Stimulated activated CD4-positive, alpha-beta T cell treated with anti-CD3 and anti-CD28 coated beads, Interleukin-15, amount 100 ng/mL, for 1 hour (primary cell): ENCODE measurements at places on chromosomes 3 and 15.

- DNase-seq, result no peak
Observed at GRCh38 chr3:37985637-37986320, 4.8 kb upstream of the VILL start.

- no peak for DNase-seq
Observed at GRCh38 chr3:37999836-38000235, 9.2 kb downstream of the VILL start.

DNA sequence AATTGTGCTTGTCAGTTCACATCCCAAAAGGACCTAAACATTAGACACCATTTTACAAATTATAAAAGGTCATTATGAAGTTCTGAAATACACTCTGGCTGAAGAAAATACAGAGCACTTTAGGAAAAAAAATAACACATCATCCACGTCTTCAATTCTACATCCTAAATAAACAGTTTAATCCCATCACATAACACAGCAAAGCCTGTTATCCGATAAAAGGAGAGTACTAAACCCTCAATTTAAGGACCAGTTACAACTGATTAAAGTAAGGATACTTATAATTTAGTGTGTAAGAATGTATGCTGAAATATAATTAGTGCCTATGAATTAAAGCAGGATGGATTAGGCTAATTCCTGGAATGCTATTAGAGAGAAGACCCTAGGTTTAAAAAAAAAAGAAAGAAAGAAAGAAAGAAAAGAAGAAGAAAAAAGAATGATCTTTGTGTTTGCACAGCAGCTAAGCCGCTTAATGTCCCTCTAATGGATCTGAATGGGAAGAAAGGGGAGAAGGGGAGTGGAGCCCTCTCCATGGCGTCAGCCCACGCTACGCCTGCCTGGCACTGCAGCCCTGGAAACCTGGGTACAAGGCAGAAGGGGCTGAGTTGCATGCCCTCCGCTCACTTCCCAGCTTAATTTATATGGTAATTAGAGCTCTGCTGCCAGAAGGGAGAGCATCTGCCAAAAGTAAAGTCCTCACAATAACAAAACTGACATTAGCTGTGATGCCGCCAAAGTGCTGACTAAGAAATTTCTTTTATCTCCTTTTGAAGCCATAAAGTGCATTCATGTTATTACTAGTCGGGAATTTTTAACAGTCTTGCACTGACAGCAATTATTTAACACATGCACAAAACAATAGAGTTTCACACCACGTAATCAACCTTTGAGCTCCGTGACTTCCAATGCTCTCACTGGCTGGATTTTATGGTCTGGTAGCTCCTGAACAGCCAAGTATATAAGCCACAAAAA, 90.0 kb downstream of the FSIP1 start:
- no peak for DNase-seq

- no peak for DNase-seq
Observed at GRCh38 chr15:82158811-82159210, 103.7 kb downstream of the EFL1 start.

DNA sequence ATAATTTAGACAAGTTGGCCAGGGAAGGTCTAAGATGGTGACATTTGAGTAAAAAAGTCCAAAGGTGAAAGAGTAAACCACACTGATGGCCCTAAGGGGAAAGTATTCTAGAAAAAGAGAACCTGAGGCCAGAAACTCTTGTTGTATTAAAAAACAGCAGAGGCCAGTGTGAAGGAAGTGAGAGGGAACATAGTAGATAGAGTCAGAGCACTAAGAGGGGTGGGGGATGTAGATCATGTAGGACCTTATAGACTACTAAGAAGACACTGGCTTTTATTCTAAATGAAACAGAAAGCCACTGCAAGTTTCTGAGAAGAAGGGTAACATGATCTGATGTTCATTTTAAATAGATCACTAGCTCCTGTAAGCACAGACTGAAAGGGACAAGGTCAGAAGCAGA, 14.5 kb downstream of the POLQ start:
- no peak for DNase-seq

DNA sequence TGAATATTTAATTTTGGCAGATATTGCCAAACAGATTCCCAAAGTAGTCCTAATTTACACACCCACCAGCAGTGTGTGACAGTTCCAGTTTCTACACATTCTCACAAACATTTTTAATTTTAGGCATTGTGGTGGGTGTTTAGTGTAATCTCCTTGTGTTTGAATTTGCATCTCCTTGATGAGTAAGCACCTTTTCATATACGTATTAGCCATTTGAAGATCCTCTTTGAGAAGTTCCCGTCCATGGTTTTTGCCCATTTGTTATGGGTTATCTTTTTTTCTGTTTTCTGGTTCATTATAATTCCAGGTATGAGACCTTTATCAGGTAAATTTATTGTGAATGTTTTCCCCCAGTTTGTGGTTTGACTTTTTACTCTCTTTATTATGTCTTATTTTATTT, 2.3 kb upstream of the TM4SF19 start:
- no peak for DNase-seq
